Fibroblast of lung (primary cell): ENCODE measurements at places on chromosomes 11 and 22.

DNA sequence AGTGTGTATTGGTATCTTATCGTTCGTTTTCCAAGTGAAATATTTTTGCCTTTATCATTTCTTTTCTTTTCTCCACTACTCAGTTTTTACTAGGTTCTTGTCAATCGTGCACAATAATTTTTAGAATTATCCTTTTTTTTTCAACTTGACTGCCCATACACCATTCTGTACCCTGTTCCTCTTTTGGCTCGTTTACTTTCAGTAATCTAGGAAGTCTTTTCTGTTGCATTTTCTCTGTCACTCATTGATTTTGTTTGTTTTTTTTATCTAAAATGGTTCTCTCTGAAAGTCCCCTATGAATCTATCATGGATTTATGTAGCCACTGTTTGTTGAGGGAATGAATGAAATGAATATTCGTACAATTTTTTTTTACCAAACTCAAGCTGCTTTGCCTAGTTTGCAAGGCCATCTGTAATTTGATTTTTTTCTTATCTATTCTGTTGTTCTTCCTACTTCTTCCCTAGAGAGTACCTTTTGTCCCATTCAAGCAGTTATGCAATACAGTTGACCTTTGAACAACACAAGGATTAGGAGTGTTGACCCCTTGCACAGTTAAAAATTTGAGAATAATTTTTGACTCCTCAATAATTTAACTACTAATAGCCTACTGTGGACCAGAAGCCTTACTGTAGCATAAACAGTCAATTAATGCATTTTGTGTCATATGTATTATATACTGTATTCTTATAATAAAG, 166.3 kb downstream of the TMEM135 start:
- no peak for DNase-seq

DNA sequence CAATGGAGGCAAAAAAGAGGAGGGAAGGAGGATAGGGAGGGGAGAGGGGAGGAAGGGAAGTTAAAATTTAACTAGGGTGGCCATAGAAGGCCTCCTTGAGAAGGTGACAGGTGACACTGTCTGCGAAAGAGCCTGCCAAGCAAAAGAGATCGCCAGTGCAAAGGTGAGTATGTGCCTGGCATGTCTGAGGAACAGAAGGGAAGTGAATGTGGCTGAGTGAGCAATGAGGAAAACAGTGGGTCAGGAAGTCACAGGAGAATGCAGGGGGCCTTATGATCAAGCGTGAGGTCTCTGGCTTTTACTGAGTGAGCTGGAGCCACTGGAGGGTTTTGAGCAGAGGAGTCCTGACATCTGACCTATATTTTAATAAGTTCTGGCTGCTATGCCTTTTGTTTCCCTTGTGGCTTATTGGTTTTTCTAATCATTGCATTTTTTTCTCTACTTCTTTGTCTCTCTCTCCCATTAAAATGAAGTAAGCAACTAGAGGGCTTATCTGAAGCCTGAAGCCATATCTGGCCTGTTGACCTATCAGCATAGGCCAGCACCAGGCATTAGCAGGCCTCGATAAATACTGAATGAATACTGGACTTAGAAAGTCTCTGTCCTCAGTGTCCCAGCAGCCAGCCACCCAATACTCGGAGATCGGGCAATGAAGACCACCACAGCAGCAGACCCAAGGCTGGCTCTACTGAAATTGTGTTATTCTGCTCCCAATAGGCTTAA, 5.6 kb downstream of the AP1B1 start:
- no peak for DNase-seq

- peak; percentile 49 for DNase-seq
Observed at GRCh38 chr11:111526501-111526900, 11.9 kb downstream of the HOATZ start.

GRCh38 chr22:30990690-30991089, 21.6 kb downstream of the TUG1 start:
- DNase-seq = no peak

DNA sequence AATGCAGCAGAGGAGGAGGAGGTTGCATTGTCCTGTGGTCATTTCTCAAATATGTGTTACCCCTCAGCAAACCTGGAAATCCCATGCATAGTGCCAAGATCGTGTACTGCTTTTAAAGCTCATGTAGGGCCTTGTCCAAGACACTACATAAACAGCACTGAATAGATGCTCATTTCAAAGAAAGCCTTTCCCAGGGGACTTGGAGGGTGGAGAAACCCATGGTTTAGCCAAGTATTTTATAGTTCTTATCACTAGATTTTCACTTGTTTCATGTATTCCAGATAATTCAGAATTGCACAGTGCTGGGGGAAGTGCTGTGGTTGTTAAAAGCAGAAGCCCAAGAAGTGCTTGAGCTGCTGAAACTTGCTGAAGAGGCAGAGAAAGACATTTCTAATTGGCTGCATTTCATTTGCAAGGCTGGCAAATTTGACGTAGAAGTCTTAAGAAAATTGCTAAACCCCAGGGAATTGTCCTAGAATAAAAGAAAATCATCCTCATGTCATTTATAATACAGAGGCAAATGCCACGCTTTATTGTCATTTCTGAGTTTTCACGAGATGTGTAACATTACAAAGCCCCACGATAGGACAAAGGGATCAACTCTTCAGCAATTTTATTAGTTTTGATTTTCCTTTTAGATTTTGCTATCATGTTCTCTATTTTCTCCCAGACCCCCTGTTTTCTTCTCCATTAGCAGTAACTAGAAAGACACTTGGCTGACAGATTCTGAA, 20.1 kb downstream of the CSRP3 start:
- no peak for DNase-seq

DNA sequence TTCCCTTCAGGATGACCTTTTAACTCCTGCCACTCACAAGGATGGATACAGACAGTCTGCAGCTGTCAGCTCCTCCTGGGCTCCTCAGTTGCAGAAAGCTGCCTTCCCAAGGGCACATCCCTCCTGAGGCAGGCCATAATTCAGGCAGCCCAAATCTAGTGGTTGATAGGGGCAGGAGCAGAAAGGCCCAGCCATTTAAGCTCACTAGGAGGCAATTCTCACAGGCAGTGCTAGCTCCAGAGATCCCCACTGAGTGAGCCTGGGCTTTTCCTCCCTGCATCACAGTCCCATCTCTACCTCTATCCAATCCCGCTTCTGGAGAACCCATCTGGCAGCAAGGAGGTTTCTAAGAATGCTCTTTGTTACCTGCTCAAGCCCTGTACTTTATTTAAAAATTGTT, 200.6 kb downstream of the ARHGAP42 start:
- no peak for DNase-seq

DNA sequence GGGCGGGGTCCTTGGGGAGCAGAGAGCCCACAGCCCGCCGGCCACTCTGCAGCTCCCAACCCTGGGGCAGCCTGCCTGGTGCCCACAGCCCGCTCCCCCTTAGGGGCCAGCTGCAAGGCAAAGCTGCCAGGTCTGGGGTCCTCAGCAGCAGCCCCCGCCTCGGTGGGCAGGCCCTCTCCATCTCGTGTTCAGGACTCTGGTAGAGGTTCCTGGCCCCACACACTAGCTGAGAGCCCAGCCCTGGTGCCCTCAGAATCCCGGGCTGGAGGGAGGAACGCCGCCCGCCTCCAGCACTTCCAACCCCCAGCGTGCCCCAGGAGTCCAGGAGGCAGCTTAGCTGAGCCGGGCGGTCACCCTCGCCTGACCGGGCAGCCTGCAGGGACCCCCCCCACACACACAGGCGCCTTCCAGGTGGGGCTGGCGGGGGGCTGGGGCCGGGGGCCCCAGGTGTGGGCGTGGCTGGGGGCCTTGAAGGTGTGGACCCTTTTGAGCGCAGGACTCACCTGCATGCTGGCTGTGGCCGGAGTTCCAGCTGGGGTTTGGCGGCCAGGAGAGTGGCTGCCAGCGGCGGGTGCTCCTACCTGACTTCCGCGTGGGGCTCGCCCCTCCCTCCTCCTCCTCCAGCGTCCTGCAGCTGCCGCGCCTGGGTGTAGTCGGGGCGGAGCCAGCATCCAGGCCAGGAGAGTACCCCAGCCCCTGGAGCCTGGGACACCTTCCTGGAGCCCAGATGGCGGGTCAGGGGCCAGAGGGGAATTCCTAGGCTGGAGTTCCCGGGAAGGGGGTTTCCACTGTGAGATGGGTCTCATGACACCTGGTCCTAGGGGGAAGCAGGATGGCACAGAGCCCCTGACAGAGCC, at the start of gene ANO9:
ANO9 (minus strand) TSS at position 594 of the 857 bp plus-strand sequence; CDS start at position 509, 85 bp downstream.
- DNase-seq = no peak

GRCh38 chr22:41226723-41227655, 13.7 kb downstream of the CHADL start:
- DNase-seq = no peak
